ENCODE measurements at places on chromosomes 6 and 20.

GRCh38 chr6:157376706-157377230 lies 4.2 kb upstream of the ZDHHC14 start:
- no peak for DNase-seq

DNA sequence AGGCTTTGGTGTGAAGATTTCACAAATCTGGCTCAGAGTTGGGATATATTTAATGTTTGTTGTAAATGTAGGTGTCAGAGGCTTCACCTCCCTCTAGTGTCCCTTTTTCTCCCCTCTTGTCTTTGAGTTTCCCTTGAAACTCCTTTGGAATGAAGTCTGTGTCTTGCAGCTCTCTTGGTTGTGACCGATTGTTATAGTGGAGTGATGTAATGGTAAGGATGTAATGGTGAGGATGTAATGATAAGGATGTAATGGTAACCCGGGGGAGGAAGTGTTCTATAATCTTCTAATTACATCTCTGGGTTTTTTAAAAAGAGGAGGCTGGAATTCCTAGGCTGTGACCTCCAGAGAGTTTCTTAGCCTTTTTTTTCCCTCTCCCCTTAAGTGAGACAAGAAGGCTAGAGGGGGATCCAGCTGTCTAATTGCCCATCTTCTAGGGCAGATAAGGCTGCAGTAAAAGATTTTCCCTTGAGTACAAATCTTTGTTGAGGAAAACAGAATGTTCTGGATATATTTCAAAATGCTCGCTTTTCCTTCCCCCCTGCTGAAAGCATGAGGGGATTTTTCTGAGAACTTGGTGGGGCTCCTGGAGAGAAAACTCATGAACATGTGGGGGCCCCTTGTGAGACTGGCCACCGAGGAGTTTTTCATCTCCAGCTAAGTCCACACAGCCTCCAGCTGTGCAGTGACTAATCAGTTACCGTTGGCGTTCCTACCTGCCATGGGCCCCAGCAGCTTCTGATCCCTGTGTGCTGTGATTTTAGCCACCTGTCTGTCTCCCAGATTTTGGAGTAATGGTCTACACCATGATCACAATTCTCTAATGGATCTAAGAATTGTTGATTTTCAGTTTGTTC lies 156.7 kb upstream of the PMEPA1 start:
- no peak for DNase-seq

- no peak for DNase-seq
Observed at GRCh38 chr6:81606965-81607381, 145.5 kb downstream of the TENT5A start.

DNA sequence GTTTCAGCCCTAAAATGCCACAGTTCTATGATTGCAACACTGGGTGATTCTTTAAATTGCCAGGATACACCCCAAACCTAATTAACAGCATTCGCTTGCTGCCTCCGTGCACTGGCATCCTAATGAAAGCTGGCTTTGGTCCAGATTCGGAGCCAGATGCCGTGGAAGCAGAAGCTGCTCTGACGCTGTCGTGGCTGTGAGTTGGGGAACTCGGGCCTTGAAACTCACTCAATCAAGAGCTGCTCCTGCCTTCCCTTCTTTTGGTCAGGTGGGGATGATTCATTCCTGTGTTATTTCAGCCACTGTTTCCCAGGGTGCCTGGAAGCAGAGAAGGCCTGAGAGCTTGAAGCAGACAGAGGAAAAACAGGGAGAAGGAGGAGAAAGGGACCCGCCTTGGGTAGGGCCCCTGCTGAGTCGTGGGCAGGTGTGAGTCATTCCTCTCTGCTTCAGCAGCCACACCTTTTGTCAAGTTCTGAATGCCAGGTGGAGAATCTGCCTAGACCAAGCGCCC lies 36.2 kb upstream of the DSP start:
- DNase-seq: no peak

DNA sequence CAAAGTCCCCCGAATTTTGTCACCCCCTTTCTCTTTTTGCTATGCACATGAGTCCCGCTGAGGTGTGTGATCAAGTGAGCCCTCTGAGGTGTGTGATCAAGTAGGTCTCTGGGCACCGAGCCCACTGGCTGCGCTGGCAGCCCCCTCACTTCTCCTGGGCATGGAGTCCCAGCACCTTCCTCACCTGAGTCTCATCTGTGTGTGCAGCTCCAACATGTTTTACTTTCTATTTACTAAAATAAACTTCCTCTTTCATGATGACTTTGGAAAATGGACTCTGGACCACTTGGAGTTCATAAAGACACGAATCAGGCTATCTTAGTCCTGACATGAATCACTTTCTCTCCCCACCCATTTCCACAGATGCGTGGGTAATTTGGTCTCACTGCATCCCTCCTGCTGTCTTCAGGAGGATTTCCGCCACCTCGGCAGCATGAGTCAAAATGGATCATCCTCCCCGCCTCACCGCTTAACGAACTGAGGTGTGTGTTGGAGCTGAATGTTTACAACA lies 39.8 kb downstream of the PRDM1 start:
- DNase-seq: no peak

GRCh38 chr20:31508517-31509244 lies 5.6 kb upstream of the HM13 start:
- no peak for DNase-seq

GRCh38 chr20:48622421-48622820 lies 205.4 kb downstream of the PREX1 start:
- DNase-seq: no peak

DNA sequence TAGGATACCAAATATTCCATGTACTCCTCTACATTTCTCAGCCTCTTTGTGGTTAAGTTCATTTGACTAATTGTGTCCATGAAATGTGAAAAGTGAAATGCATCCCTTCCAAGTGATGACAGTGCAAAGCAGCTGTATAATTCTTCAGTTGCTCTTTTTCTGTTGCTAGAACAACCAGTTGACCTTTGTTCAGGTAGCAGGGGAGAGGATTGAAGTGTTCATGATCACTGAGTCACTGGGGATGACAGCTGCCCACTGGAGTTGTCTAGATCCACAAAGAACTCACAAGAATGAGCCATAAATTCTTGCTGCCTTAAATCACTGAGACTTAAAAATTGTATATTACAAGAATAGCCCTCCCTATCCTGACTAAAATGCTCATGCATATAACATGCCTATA lies 254.6 kb downstream of the EPHA7 start:
- no peak for DNase-seq

- no peak for DNase-seq
Observed at GRCh38 chr20:1656844-1657243, 735 bp downstream of the SIRPG start.

DNA sequence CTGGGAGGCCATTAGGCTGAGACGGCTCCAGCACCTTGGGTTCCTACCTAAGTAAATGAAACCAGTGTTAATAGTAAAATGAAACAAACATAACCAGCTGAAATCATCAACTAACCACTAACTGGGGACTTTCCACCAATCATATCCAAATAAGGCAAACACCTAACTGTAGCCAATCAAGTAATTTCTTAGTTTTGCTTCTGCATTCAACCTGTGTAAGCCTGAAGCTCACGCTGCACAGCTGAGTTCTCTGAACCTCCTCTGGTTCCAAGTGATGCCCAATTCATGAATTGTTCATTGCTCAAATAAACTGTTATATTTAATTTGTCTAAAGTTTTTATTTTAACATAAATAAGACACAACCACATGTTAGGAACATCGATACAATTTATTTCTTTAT lies 22.5 kb downstream of the KLHL32 start:
- no peak for DNase-seq

DNA sequence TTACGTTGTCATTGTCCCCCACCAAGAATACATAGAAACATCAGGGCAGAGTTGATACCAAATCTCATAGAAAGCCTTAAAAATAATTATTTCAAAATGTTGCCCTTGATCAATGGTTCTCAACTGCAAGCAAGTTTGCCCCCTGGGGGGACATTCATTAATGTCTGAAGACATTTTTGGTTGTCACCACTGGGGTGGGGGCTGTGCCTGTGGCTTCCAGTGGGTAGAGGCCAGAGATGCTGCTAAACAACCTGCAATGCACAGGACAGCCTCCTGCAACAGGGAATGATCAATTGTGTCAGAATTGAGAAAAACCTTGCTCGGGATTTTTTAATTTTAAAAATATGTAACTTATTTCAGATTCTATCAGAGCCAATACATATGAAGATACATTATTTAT lies 130.6 kb upstream of the DOK5 start:
- DNase-seq: no peak

GRCh38 chr20:51955756-51956155 lies 153.4 kb upstream of the SALL4 start:
- DNase-seq: no peak

DNA sequence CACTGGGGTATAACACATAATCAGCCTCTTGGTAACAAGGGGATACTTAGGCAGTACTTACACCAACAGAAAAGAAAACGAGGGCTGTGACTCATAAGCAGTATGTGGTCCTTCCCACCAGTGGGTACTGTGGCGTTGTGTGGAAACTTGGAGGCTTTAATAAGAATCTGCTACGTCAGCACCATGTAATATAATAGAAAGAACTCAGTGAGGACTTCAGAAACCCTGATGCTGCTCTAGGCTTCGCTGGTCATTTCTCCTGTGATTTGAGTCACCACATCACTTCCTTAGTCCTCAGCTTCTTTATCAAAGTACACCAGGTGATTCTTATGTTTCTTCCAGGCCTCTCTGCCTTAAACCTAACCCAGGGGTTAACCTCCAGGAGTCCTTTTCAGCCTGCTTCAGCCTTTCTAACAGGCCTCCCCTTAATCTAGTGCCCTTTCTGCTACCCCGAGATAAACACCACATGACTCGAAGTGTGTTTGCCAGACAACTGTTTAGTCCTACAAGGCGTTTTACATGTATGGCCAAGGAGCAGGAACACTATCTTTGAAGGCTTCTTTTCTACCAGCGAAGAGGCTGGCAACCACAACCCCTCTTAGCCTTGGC lies 68.5 kb downstream of the FYN start:
- peak; percentile 36 for DNase-seq

DNA sequence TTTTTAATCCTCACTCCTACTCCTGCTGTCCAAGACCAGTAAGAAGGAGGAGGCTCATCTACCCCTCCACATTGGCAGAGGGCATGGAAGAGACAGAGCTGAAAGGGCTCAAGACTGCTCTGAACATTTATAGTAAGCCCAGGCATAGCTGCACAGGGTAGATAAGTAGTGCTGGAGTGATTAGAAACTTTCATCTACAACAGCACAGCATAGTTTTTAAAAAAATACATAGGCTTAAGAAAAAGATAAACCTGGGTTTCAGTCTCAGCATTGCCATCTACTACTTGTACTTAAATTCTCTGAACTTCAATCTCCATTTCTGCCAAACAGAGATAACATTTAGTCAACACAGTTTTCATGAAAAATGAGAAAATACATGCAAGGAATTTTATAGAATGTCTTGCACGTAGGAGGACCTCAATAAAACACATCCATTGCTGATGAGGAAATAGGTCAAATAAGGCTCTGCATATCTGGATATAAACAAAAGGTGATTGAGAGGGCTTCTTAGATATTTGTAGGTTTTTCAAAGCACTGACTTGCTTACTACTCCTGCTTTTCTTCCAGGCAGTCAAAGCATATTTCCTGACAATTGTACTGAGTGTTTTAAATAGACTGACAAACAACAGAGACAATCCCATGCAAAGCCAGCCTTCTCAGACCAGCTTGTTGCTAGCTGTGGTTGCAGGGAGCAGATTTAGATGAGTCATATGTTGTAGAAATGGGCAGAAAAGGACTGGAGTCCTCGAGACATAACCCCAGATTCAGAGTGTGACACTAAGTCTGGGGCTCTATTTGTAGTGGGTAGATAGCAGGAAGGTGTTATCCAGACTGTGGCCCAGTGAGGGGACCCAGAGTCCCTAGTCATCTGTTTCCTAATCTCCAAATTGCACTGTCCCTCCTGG lies 107.4 kb upstream of the TAB2 start:
- no peak for DNase-seq

- DNase-seq: no peak
Observed at GRCh38 chr6:63066055-63066704, 145.1 kb upstream of the FKBP1C start.

DNA sequence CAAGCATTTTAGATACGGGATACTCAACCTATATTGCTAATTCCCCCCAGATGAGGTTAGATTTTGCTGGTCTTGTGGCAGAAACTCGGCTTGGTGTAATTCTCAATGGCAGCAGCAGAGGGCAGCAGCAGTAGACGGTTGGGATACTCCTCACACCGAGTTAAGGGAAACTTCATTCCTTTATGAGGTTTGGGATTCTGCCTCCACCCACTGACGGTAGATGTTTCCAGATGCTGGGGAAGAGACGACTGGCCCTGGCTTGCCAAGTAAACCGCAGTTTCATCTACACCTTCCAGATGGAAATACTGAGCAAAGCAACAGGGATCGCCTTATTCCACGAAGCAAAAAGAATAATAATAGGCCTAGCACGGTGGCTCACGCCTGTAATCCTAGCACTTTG lies 8.2 kb upstream of the TBC1D7 start:
- peak; percentile 25 for DNase-seq

GRCh38 chr6:125392682-125393081 lies 90.9 kb upstream of the HDDC2 start:
- DNase-seq: no peak

- DNase-seq: no peak
Observed at GRCh38 chr20:33160681-33161080, 7.3 kb upstream of the BPIFA2 start.

DNA sequence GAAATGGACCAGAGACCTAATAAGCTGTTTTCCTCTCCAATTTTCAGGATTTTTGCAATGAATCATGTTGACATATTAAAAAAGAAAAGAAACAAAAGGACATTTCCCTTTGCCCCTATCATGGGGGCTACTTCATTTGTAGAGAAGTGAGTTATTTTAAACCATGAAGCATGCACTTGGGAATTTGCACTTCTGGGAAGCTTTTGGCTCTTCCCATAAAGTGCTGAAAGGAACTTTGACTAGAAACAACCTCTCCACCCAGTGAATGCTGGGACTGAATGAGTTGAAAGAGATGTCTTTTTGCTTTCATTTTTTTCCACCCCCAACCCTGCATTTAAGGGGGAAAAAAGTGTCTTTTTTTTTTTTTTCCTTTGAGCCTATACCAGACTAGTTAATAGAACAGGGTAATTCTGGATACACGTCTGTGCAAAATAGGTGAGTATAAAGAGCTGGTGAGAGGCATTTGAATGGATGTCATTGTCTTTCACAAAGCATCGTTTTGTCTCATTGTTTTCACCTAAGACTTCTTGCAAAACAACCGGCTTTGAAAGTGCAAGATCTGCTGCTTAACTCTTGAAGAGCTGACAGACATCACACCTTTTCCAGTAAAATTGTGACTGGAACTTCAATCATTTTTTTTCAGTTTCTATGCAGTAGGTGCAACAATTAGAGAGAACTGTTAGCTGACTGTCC lies 138.7 kb upstream of the BACH2 start:
- no peak for DNase-seq

DNA sequence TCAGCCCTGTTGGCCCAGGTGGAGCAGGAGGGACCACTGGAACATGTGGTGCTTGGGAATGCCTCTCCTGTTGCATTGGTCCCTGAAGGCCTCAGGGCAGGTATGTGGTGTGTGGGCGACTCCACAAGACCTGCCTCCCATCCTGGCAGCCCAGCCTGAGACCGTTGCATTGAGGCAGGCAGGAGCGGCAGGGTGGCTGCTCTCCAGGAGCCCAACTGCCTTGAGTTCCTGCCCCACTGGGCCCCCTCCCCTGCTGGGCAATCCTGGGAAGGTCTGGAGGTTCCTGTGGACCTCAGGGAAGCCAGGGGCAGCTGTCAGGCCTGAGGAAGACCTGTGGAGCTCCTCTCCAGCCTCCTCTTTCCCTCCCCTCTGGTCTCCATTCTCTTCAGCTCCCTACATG lies 19.8 kb downstream of the MAVS start:
- DNase-seq: no peak

GRCh38 chr6:129638055-129638684 lies 71.8 kb downstream of the ARHGAP18 start:
- DNase-seq: no peak

All from stimulated activated CD8-positive, alpha-beta memory T cell treated with anti-CD3 and anti-CD28 coated beads, Interleukin-4, amount 100 ng/mL, for 1 hour (primary cell).